ENCODE measurements at places on chromosomes 16 and 17.

GRCh38 chr16:70696355-70696754 is 10.5 kb upstream of the MTSS2 start:
- DNase-seq = no peak

DNA sequence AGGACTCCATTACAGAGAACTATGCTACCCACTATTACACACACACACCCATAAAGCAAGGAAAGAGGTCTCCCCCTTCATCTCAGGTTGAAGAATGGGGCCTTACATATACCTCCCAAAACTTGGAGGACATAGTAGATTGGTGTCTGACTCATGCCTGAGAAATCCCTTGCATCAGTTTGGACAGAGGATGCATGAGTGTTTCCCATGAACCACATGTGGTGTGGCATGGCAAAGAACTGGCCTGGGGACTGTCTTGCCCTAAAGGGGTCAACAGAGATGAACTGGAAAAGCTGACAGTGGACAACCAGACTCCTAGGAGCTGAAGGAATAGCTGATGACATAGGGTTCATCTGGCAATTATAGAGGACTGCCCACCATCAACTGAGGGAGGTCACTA is 54.0 kb downstream of the DYNLRB2 start:
- no peak for DNase-seq

GRCh38 chr16:80300456-80300855 is 240.3 kb upstream of the DYNLRB2 start:
- DNase-seq = no peak

GRCh38 chr16:30786115-30786935 is 680 bp downstream of the ZNF629 start:
- no peak for DNase-seq

DNA sequence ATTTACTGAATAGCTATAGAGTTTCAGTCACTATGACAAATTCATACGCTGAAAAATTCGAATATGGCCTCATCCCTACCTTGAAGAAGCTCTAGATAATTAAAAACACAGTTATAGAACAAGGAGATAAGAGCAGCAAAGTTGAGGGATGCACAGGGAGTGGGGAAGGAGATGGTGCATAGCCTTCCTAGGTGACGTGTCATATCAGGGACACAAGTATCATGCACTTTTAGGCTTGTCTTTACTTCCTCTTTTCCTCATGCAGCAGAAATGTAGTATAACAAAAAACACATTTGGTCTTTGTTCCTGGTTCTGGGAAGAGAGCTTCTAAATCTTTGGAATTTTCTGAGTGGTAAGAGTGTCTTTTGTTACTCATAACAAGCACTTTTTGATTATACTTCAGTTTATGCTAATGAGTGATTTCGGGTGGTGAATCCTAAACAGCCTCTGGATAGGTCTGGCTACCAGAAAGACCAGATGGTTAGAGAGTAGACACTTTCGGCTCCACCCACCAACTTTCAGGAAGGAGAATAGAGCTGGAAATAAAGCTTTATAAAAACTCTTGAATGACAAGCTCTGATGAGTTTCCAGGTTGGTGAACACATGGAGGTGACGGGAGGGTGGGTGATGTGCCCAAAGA is 341.4 kb downstream of the UTP18 start:
- DNase-seq = no peak

- no peak for DNase-seq
Observed at GRCh38 chr17:33073416-33073815, 81.8 kb downstream of the SPACA3 start.

DNA sequence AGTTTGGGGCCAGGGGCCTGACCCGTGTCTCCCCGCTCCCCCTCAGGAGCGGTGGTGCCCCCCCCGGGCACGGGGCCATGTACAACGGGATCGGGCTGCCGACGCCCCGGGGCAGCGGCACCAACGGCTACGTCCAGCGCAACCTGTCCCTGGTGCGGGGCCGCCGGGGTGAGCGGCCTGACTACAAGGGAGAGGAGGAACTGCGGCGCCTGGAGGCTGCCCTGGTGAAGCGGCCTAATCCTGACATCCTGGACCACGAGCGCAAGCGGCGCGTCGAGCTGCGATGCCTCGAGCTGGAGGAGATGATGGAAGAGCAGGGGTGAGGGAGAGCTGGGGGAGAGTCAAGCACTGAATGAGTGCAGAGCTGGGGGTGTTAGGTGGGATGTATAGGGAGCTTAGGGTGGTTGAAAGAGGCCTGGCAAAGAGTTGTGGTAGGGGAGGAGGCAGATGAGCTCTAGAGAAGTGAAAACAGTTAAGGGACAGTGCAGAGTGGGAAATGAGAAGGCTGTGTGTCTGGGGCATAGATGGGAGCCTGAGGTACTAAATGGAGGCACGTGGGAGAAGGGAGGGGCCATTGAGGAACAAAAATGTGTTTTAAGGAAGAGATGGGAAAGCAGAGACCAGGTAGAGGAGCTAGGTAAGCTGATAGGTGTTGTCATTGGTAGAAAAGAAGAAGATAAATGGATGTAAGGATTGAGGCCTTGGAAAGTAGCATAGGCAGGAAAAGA is 4.0 kb downstream of the SRRM2 start:
- DNase-seq = no peak

Data from NCI-H1105 (cell line).